GF-D8 (cell line): ENCODE measurements at places on chromosomes 6 and 20.

DNA sequence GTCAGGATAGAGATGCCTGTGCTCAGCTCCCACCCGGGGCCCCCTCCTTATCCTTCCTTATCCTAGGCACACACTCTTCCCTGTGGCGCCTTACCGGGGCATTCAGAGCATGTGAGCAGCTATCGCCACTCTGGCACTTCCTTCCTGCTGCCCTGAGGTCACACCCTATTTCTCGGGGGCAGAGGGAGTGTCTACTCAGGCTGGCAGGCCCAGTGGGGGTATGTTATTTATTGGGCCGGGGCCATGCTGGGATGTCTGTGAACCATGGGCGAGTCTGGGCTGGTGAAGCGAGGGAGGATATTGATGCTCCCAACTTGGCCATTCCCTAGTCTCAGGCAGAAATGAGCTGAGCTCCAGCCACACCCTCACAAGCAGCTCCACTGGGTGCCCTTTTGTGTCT, 3.9 kb upstream of the LY6G6D start:
- peak; percentile 10 for DNase-seq

- no peak for DNase-seq
Observed at GRCh38 chr20:46546936-46547335, 3.5 kb downstream of the OCSTAMP start.

- DNase-seq = no peak
Observed at GRCh38 chr6:26598267-26598666, 1.5 kb downstream of the ABT1 start.

DNA sequence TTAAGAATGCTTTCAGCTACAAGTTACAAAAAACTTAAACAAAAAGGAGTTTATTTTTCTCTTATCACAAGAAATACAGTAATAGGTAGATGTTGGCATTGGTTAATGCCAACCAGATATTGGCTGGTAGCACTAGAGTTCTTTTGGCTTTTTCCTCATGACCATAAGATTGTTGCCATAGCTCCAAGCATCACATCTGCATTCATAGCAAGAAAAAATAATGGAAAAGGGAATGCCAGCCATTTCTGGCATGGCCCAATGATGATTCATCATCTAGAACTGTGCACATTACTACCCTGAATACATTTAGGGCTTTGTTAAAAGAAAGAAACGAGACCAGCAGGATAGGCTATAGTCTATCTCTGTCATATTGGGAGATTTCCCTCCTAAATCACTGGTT, 20.8 kb upstream of the SIRT5 start:
- DNase-seq = no peak

DNA sequence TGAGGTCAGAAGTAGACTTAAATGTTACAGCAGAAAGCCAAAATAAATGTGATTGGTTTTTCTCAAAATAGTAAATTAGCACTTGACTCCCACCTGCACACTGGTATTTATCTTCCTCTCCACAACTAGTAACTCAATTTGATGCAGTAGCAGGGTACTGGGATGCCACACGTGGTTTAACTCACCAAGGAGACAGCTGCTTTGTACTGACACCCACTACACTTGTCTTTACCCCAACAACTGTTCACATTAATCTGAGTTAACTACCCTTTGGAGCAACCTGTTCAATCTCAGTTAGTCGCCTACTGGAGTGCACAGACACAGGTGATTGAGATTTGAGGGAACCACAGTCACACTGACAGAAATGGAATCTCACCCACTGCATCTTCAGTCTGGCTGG, 242.1 kb downstream of the PRKN start:
- no peak for DNase-seq

DNA sequence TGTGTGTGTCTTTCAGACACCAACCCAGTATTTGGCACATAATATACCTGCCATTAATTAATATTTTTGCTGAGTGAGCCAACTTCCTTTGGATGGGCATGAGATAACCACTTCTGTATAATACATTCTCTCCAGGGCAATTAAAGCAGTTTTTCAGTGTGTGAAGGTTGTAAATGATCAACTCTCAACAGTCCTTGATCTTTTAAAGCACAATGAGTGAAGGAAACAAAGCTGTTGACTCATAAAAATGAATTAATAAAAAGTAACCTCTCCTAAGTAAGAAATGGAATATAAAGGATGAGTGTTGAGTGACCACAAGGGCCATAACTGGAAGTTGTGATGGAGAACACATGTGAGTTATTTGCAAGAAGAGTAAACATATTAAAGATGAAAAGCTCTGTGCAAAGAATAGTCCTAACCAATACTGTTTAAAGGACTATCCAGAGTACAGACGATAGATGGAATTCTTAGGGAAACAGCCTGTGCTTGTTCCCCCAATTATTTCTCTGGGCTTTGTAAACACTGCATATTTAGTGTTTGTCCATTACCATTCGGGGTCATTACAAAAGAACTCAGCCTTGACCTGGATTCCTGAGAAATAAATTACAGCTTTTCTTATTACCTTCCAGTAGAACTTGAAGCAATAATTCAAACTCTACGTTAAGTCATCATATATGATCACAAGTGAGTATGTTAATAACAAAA, 446.2 kb downstream of the PLCB1 start:
- DNase-seq = no peak

- DNase-seq = no peak
Observed at GRCh38 chr20:61841966-61842365, 223.7 kb downstream of the TAF4 start.

DNA sequence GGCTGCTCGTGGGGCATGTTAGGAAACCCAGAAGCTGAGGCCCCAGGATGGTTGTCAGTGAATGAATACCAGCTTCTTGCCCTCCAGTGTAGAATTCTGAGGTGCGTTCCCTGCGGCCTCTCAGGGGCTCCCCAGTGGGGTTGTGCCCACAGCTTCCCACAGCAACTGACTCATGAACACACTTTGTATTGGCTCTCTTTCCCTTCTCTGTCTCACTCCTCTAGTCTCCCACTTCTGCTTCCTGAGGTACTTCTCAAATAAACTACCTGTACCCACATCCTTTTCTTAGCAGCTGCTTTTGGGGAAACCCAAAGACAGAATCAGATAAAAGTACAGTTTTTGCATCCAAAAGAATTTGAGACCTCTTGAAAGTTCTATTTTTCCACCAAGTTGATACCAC, 107.7 kb upstream of the JAG1 start:
- no peak for DNase-seq

DNA sequence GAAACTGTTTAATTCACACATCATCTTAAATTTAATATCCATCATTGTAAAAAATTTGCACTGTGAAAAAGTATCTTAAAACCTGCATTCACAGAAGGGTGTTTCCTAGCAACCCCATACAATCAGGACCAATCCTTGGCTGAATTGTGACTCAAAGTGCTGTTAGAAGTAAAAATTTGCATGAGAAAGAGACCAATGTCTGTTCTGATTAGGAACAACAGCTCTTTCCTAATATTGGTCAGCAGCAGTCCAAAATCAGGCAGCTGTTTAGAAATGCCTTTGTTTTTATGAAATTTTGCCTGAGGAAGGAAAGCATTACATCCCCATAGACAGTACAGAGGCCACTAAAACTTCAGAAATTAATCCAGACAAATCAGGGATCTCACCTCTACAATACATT, 987.0 kb downstream of the HACE1 start:
- DNase-seq = no peak

DNA sequence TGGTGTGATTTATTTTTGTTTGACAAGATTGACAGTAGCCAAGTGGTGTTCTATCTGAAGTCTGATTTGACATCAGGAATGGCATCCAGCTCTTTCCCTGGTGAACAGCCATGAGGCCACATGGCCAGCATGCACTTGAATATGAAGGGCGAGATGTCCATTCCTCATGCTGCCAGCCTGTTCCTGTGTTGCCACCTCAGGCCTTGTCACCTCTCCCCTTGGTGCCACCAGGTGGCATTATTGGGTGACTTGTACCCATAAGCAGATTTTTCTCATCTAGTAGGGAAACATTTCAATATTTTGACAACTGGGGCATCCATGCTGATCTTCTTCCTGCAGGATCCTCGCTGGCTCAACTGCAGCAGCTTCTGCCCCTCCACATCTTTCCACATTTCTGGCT, 199.1 kb downstream of the ERMARD start:
- DNase-seq = no peak

- no peak for DNase-seq
Observed at GRCh38 chr20:63015662-63016361, 9.0 kb upstream of the BHLHE23 start.

DNA sequence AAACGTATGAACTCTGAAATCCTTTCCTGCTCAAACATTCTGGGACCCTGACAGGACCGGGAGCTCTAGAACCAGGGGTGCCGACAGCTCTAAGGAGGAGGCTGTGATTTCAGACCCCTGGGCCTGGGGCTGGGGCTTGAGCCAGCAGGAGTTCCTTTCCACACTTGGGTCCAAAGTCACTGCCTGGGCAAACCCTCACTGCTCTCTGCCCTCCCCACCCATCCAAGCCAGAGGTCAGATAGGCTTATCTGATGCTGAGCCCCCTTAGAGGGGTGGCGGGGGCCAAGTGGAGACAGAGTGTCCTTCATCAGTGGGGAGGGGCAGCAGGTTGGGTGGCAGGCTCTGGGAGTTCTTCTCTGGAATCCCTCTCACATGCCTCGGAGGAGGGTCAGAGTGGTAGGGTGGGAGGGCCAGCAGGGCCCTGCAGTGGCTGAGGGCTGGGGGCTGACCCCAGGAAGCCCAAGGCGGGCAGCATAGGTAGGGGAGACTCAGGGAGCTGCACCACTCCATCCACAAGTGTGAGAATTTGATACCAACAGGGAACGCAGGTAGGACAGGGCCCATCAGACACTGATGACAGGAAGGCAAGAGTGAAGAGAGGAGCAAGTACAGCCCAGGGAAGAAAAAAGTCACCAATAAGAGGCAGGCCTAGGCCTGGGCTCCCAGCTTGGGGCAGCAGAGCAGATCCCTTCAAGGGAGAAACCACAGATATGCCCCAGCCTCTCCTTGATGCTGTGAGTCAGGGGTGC, 121.0 kb downstream of the MRPL14 start:
- DNase-seq = no peak

- DNase-seq = no peak
Observed at GRCh38 chr6:155193526-155193925, 70.3 kb upstream of the CLDN20 start.

- DNase-seq = no peak
Observed at GRCh38 chr20:9503526-9504245, 10.7 kb upstream of the LAMP5 start.

- DNase-seq = no peak
Observed at GRCh38 chr6:84309336-84309735, 81.9 kb upstream of the CEP162 start.

- DNase-seq = no peak
Observed at GRCh38 chr6:7802662-7803061, 76.8 kb downstream of the BMP6 start.

DNA sequence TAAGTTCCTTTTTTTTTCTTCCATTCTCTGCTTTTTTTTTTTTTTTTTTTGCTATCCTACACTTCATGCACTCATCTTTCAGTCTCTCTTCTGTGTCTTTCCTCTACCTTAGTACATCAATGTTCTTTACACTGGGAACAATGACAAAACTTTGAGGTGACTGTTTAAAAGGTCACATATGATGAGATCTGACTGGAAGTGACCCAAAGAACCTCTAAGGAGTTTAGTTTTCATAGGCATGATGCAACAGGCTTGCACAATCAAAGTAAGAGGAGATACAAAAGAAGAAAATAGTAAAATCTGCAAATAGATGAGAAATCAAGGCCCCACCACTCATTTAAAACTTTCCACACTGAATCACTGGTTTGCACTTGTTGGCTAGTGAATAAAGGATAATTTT, 840.8 kb downstream of the TBC1D32 start:
- no peak for DNase-seq

GRCh38 chr20:47713878-47714450, 71.3 kb downstream of the SULF2 start:
- DNase-seq = no peak

GRCh38 chr20:61712688-61713087, 353.0 kb downstream of the TAF4 start:
- DNase-seq = no peak

DNA sequence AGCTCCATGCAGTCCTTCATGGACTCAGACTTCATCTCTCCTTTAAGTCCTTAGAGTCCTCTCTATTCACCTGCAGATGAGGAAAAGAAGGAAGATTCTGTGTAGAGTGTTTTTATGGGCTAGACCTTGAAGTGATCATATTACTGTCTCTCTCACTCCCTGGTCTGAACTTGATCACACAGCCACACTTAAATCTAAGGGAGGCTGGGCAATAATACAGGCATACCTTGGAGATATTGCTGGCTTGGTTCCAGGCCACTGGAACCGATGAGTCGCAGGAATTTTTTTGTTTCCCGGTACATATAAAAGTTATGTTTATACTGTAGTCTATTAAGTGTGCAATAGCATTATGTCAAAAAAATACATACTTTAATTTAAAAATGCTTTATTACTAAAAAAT, 59.2 kb upstream of the FOXO3 start:
- no peak for DNase-seq

- DNase-seq = peak; percentile 34
Observed at GRCh38 chr6:7169296-7169721, 61.5 kb downstream of the RREB1 start.

DNA sequence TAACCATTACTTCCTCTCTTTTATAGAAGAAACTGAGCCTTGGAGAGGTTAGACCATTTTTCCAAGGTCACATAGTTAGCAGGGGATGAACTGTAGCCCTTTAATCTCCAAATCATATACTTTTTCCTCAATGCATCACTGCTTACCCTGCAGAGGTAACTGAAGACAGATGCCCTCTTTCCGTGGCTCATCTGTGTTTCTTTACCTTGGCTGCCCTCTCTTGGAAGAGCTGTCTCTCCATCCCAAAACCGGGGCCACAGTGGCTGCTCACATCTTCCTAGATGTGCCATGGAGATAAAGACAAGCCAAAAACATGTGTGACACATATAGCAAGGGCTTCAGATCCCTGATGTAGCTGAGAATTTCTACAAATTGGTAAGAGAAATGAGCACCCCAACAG, 581 bp upstream of the ALDH8A1 start:
- no peak for DNase-seq

GRCh38 chr6:111423960-111424846, 58.8 kb downstream of the REV3L start:
- no peak for DNase-seq
